ENCODE measurements at places on chromosomes 12 and 14.

DNA sequence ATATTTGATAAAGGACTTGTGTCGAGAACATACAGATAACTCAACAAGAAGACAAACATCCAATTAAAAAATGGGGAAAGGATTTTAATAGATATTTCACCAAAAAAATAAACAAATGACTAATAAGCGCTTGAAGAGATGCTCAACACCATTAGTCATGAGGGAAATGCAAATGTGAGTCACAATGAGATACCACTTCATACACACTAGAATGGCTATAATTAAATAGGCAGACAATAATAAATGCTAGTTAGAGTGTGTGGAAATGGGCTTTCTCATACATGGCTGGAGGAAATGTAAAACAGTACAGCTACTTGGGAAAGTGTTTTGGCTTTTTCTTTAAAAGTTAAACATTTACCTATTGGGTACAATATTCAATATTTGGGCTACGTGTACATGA is 34.8 kb downstream of the DLK1 start:
- no peak for DNase-seq

- no peak for DNase-seq
Measured at GRCh38 chr12:3669594-3669993, 83.3 kb downstream of the CRACR2A start.

DNA sequence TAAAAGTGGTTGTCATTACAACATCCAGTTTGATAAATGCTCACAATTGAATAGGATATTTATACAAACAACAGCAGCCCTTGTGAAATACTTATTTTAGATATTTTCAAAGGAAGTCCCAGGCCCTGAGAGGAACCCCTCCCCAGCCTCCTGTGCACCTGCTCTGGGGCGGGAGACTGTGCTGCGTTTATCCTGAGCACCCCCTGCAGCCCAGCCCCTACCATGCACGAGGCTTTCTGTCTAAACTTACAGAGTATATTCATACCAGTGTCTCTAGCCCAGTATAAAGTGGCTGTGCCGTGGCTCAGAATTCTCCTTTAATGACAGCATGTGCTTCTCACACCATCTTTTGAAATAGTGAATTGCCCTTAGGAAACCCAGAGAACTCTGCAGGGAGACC is 1084.3 kb downstream of the TMEM121 start:
- DNase-seq: no peak

- DNase-seq: no peak
Measured at GRCh38 chr12:88579601-88580050, 645 bp downstream of the KITLG start.

GRCh38 chr12:67920413-67920812 is 68.8 kb upstream of the IFNG-AS1 start:
- DNase-seq: no peak

- DNase-seq: no peak
Measured at GRCh38 chr12:72191761-72192160, 80.4 kb upstream of the TRHDE start.

GRCh38 chr12:104858611-104859543 is 99.2 kb downstream of the SLC41A2 start:
- DNase-seq: no peak

DNA sequence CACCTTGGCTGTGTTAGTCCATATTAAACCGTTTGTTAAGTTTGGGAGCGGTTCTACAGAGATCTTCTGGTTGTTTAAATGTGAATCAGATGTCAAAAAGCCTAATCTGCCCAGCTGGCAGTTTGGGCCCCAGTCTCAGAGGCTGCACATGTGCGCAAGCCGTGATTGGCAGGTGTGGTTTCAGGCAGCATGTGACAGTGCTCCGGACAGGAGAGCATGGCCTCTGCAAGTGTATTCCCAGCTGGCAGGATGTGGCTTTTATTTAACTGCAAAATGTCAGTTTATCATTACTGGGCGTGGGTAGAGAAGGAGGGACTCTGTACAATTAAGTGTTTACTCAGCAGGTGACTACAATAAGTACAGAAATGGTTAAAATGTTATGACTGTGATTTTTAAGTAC is 77.5 kb downstream of the PELI2 start:
- no peak for DNase-seq

GRCh38 chr12:117985182-117985581 is 16.4 kb upstream of the KSR2 start:
- DNase-seq: no peak

DNA sequence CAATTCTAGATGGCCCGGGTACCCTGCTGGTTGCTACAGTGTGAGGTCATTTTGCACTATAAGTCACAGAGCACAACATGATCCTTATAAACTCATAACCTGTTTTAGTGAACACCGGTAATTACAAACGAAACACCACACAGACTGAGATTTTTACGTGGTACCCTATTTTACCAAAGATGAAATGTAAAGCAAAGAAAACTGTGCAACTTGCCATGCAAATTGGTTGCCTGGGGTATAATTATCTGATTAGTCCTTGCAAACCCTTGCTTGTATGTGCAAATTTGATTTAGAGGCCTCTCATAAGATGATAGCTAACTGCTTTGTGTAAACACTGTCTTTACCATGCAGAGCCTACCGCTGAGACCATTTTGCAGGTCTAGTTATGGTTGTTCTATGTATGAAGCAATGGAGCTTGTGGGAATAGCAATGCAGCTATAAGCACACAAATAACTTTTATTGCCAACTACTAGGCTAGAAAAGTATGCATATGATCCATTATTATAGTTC is 372.1 kb upstream of the FAR2 start:
- DNase-seq: no peak

DNA sequence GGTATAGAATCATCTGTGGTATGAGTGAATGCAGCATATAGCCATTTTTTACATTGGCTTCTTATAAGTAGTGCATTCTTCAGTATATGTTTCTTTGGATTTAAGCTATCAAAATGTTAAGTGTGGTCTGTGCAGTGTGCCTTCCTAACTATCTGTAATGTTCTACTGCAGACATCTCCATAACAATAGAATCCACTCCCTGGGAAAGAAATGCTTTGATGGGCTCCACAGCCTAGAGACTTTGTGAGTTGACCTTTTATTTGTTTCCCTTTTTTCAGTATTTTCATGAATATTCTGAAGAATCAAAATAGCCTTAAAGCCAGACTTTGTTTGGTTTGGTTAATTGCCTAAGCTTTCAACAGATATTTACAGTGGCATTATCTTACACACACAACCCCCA is 107.2 kb downstream of the ZFC3H1 start:
- no peak for DNase-seq

DNA sequence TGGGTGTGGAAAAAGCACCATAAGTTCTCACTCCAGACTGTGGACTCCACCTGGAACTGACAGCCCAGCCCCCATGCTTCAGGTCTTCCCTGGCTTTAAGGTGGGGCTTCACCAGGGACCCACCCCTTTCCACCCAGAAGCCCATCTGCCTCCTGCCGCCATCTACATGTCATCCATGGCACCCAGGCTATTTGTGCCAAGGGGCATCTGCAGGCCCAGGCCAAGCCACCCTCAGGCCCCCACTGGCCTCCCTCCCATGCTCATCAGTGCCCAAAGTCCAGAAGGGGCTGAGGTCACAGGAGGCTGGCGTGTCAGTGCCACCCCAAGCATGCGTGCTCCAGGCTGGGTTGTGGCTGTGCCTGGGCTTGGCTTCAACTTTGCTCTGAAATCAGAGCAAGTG is 212.2 kb upstream of the DIO3 start:
- no peak for DNase-seq

DNA sequence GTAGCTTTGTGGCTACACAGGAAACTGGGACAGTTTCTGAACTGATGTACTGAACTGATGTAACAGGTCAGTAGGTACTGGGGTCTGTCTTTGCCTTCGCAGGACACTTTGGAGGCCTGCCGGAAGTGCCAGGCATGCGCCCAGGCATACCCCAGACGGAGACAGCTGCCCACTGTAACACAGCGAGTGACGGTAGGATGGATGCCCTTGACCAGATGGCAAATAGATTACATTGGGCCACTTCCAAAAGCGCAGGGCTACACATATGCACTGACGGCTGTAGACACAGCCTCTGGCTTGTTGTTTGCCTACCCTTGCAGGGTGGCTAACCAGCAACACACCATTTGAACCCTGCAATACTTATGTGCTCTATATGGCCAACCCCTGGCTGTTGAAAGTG is 94.1 kb upstream of the TMPO start:
- no peak for DNase-seq

GRCh38 chr12:54012631-54013409 is 4.0 kb downstream of the HOXC8 start:
- no peak for DNase-seq

DNA sequence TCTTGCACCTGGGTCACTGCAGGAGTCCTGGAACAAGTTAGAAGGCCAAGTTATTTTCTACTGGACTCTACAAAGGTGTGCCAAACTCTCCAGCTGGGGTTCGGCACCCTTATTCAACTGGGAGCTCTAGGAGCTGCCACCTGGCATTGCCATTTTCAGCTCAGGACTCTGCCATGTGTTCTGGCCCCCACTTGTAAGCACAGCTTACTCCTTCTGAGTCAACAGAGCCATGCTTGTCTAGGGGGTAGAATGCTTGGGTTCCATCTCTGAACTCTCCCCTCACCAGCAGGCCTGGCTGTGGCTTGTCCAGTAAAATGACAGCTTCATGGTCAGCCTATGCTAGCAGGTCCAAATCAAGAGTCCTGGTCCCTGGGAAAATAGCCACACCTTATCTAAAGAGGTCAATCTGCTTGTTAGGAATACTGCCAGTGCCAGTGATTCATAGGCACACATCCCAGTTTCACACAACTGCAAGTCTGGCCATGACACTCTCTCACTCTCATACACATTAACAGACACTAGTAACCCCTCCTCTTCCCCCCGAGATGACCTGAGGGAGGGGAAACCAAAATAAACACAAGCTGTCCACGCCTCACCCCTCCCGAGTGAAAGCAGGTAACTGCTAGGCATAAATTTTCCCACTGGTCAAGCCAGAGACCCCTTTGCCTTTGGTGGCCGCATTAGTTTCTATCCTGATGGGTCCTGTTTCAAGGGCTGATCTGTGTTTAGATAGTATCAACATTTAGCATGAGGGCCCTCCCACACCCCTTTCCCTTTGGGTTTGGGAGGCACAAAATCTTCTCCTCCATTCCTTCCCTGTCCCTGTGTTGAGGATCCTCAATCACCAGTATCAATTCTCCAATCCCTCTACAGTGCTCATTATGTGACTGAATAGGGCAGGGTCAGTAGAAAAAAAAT is 182.3 kb upstream of the GZMB start:
- no peak for DNase-seq

GRCh38 chr12:131737150-131737827 is 26.4 kb downstream of the SFSWAP start:
- no peak for DNase-seq

DNA sequence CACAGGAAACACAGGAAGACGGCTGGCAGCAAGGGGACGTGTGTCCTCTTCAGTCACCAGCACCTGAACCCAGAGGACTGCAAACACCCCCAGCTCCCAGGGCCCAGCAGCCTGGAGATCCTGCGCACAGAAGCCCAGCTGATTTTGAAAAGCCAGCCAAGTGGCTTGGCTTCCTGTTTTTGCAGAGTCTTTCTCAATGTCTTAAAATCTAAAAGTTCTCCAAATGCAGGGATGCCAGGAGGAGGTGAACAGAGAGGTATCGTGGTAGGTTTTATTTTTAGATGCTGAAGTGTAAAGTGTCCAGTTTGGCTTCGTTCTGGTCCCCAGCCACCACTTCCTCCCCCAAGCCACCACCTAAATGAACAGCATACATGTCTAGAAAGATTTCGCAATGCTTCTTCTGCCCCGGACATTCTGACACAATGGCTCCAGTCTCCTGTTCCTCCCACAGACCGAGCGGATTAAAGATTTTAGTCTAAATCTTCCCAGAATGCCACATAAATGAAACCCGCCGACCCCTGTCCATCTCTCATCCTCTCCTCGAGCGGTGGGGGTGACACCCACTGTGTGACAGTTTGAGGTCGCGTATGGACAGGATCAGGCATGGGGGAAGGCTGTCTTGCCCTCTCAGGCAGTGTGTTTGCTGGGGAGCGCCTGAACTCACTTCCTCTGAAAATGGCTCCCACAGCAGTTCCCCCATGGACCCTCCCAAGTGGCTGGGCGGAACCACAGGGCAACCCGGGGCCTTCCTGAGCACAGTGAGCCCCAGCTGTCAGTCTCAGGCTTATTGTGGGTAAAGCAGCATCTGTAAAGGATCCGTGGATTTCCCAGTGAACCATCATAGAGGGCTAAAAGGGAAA is 41.6 kb downstream of the ITPK1 start:
- DNase-seq: no peak

DNA sequence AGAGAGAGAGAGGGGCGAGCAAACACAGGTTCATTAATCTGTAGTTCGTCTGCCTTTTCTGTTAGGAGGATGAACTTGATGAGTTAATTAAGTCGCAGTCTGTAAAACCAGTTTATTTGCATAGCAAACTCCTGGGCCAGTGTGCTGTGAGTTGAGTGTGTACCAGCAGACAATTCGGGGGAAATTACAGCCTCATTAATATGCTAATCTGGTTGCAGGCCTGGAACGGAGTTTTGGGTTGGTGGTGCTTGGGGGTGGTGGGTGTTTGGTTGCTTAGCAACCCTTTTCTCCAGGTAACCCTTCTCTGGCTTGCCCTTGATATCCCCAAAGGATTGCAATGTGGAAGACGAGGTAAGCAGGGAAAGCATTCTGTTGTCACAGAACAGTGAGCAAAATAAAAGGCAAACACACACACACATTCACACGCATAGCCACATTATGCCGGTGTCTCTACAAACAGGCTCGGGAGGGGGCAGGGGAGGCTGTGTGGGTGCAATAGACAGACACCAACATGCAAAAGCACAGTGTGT is 29.2 kb upstream of the LHX5 start:
- no peak for DNase-seq

DNA sequence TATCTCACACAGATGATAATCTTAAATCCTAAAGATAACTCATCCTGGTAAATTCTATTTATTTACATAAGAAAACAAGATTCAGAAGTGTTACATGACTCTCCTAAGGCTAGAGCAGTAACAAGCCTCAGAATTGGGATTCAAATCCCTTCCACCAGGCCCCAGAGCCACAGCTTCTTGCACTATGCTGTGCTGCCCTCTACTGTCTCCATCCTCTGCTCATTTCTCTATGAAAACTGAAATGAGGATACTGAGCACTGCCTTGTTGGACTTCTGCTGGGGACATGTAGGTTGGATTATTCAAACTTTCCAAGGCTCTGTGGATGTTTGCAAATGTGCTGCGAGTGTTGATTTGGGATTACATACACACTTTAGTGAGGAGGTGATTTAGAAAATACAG is 23.5 kb upstream of the C12orf50 start:
- no peak for DNase-seq

Data from stimulated activated CD8-positive, alpha-beta memory T cell treated with anti-CD3 and anti-CD28 coated beads, Interleukin-4, amount 100 ng/mL, for 1 hour (primary cell).